ENCODE measurements at places on chromosomes 12 and 14. TPM values are rescaled to one million over a fixed set of nuclear protein-coding genes. Genes with fewer than 3 reads are reported as not detected.

MDM1 gene
- total RNA-seq = 13.5 TPM

DNA sequence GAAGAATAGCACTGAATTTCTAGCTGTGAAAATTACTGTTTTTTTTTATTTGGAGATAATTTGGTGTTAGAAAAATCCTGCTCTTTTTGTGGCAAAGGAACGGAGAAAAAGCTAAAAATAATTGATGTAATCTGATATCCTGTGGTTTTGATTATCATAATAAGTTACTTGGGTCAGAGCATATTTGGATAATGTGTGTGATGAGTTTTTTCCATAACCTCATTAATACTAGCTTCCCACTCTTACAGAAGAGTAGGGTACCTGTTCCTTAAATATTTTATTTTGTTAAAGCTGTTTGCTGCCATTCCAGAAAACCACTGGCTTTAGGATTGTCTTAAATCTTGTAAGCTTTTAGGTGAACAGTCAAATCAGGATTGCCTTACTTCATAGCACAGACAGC lies 4.7 kb downstream of the PSMC6 start:
- no peak for DNase-seq

RNASE4 gene
- 7.4 TPM for total RNA-seq

DNA sequence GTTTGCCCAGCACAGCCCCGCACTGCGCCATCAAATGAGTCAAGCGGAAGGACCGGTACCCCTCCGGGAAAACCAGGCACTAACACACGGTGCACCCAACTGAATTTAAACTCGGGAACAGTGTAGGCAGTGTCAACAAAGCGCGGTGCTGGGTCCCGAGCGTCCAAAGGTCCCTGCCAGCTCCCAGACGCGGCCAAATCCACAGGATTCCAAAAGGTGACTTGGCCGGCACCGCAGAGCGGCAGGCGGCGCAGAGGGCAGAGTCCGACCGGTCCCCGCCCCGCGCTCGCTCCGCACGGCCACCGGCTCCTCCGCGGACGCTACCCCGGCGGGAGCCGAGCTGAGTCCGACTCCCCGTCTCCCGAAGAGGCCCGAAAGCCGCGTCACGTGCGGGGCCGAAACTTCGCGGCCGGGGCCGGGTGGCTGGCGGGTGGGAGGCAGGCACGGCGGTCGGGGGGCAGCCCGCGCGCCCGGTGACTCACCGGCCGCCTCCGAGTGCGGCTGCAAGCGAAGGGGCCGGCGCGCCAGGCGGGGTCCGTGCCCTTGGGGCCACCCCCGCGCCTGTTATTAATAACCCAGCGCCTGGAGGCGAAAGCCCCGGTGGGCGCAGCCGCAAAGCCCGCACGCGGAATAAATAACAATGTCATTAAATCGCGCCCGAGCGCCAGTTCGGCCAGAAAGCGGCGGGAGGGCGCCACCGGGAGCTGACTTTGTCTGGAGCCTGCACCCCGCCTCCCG lies 863 bp downstream of the DENND5B start:
- peak; percentile 62 for DNase-seq

- DNase-seq = no peak
Measured at GRCh38 chr14:22012452-22012851, 338.8 kb upstream of the OR4E1 start.

TAS2R50 gene
- total RNA-seq = 5.8 TPM

- DNase-seq = no peak
Measured at GRCh38 chr12:66118240-66118891, 12.2 kb downstream of the LLPH start.

GRCh38 chr14:96747006-96747405 lies 50.2 kb upstream of the VRK1 start:
- no peak for DNase-seq

SOX5 gene
- 13.8 TPM for total RNA-seq

SPIC gene
- not detected for total RNA-seq

DNA sequence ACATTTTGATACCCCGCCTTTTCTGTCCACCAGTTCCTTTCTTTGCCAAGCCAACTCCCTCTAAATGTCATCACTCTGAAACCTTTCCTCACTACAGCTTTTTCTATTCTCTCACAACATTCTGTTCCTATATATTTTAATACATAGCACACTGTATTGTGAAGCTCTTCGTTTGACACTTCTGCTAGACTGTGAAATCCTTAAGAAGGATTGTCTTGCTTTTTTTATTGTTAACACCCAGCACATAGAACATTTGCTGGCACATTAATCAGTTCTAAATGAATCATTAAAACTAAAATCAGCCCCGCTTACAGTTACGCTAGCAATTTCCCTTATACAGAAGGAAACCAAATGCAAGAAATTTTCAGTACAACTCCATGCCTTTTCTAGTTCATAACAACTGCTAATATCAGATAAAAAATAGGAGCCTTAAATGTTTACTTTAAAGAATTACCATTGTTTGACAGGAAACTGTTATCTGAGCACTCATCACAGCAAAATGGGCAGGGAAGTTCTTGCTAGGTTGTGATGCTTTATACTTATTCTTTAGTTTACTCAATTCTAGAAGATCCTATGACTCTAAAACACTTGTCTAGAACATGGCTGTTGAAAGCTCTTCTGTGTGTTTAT lies 93.5 kb downstream of the PPP1R12A start:
- no peak for DNase-seq

GRCh38 chr12:121582583-121583333 lies 1.9 kb upstream of the KDM2B start:
- no peak for DNase-seq

DNA sequence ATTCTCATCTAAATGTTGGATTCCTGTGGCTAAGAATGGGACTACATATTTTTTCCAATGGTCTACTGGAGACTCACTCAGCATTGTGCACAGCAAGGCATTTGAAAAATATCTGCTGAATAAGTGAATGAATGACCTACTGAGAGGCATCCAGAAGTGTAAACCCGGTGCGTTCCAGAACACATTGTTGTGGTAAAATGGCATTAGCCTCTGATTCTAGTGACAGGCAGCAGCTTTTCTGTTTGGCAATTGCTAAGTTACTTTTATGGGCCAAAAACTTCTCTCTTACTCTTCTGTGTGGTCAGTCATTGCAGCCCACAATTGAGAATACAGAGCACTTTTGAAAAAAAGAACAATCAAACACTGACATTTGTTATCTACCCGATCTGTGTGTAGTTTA lies 36.5 kb downstream of the WIF1 start:
- no peak for DNase-seq

- DNase-seq = no peak
Measured at GRCh38 chr12:49811961-49812401, 16.2 kb downstream of the NCKAP5L start.

DNA sequence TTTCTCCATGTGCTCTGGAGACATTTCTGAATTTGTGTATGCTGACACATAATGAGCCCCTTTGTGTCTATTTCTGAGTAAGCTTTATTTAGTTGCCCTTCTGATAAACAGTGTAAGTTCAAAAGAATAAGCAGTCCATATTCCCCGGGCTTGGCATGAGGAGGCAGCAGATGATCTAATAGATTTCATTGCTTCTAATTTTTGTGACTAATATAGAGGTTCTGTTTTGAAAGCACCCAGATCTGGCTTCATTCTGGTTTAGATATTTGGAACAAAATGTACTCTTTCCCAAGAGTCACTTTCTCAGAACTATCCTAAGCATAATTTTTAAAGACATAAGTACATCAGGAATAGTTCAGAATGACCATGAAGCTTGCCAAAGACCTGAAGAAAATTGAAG lies 290.9 kb downstream of the BTG1 start:
- DNase-seq = peak; percentile 73

GRCh38 chr12:65590318-65590717 lies 234.0 kb upstream of the HMGA2 start:
- DNase-seq = no peak

CYP27B1 gene
- 0.97 TPM for total RNA-seq

NPFF gene
- total RNA-seq = not detected

PTCSC3 gene
- total RNA-seq = not detected

SYCP3 gene
- under 0.01 TPM for total RNA-seq

- no peak for DNase-seq
Measured at GRCh38 chr14:59687663-59688062, 111.1 kb upstream of the CCDC175 start.

DNA sequence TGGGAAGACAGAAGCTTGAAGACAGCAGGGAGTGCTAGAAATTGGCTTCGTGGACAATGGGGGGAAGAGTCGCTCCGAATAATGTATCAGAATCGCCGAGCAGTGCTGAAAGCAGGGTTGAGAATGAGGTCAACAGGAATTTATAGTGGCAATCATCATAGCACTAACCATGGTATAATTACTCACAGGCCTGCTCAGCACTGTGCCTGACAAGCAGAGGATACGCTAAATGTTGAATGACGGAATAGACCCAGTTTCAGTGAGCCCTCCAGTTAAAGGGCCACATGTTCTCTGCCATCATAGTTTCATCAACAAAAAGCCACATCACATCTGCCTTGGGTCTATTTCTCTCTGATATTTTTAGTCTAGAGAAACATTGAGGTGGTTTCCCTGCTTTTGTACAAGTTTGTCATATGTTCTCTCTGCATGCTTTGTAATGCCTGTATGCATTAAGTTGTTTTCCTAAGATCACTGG lies 130.3 kb upstream of the EGLN3 start:
- DNase-seq = no peak

GRCh38 chr12:70928071-70928470 lies 7.5 kb upstream of the PTPRR start:
- DNase-seq = no peak

DNA sequence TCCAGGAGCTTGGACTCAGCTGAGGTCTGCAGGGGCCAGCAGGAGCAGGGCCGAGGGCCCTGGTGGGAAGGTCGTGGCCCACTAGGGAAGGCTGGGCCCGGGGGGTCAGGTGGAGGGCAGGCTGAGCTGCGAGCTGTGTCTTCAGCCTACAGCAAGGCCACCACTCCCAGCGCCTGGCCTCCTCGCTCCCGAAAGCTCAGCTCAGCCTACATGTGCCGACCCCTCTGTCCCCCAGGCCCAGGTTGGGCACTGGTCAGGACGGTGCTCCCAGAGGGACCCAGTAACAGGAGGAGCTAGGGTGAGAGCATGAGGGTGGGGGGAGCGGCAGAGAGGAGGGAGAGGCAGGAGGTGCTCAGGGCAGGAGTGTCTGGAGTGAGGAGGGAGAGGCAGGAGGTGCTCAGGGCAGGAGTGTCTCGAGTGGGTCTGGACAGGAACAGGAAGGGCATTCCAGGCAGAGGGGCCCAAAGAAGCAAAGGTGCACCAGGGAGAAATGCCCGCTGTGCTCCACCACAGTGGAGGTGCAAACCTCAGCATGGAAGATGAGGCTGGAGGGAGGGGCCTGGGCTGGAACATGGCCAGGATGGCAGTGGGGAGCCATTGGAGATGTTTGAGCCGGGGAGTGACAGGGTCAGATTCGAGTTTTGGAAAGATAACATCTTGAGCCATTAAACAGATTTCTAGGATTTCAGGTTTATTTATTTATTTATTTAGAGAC lies 29.1 kb upstream of the GPR132 start:
- DNase-seq = no peak

GRCh38 chr14:75430116-75430515 lies 2.3 kb downstream of the JDP2 start:
- DNase-seq = peak; percentile 77

CCDC177 gene
- total RNA-seq = not detected

DNA sequence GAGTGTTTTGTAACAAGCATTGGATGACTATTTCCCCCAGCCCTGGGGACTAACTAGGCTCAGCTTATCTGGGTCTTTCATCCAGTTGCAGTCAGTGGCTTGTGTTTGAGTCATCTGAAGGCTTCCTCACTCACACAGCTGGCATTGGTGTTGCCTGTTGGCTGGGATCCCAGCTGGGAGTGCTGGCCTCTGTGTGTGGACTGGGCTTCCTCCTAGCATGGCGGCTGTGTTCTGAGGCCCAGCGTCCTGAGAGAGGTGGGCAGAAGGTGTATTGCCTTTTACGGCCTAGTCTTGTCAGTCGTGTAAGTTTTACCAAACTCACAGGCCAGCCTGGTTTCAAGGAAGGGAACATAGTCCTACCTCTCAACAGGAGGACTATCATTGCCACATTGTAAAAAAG lies 28.3 kb upstream of the PPP2R5C start:
- peak; percentile 16 for DNase-seq

DNA sequence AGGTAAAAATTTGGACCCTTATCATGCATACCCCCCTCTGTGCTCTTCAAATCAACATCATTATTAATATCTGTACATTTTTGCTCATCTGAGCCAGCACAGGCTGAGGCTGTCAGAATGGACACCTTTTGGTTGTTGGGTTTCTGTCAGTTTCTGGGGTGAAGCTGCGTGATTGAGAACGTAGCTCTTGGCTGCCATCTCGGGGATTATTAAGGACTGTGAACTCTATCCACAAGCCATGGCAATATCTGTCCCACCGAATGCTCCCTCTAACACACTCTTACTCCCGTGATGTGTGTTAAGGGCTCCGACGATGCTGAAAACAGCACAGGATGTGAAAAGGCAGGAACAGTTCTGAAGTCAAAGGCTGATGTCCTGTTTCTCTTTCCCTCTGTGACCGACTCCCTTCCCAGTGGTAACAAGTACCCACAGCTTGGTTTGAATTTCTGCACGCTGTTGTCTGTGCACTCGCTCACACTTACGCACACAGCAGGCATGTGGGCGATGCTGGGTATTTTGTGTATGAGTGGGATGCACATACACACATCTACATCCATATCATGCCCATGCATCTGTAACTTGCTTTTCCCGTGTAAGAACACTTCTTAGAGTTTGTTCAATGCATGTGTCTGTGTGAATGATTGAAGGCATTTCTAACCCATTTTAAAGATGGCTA lies 405.6 kb downstream of the TMEM121 start:
- DNase-seq = no peak

GRCh38 chr12:47821346-47821706 lies 1.6 kb upstream of the HDAC7 start:
- DNase-seq = no peak

KRT78 gene
- total RNA-seq = not detected

DNA sequence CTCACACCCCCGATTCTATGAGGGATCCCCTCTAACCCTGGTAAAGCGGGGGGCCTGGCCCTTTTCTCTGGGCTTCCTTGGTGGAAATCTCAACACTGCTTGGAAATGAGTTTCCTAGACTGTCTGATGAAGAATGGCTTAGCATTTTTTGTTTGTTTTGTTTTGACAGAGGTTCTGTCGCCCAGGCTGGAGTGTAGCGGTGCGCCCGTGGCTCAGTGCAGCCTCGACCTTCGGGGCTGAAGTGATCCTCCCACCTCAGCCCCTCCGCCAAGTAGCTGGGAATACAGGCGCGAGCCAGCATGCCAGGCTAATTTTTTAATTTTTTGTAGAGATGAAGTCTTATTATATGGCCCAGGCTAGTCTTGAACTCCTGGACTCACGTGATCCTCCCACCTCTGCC lies 30.3 kb downstream of the TC2N start:
- no peak for DNase-seq

PLCZ1 gene
- total RNA-seq = not detected

OTX2 gene
- not detected for total RNA-seq

SAV1 gene
- total RNA-seq = 53.5 TPM

GRCh38 chr12:103727638-103728037 lies 113.4 kb downstream of the NT5DC3 start:
- no peak for DNase-seq

GRCh38 chr12:119730381-119730780 lies 62.4 kb downstream of the PRKAB1 start:
- no peak for DNase-seq

CCDC197 gene
- not detected for total RNA-seq
